ENCODE measurements at places on chromosomes 2 and 18.

- DNase-seq: no peak
These were observed 26.1 kb upstream of the LMAN1 start for GRCh38 chr18:59385191-59385590.

GRCh38 chr2:219581346-219581745 lies 9.2 kb downstream of the INHA start:
- DNase-seq: no peak

DNA sequence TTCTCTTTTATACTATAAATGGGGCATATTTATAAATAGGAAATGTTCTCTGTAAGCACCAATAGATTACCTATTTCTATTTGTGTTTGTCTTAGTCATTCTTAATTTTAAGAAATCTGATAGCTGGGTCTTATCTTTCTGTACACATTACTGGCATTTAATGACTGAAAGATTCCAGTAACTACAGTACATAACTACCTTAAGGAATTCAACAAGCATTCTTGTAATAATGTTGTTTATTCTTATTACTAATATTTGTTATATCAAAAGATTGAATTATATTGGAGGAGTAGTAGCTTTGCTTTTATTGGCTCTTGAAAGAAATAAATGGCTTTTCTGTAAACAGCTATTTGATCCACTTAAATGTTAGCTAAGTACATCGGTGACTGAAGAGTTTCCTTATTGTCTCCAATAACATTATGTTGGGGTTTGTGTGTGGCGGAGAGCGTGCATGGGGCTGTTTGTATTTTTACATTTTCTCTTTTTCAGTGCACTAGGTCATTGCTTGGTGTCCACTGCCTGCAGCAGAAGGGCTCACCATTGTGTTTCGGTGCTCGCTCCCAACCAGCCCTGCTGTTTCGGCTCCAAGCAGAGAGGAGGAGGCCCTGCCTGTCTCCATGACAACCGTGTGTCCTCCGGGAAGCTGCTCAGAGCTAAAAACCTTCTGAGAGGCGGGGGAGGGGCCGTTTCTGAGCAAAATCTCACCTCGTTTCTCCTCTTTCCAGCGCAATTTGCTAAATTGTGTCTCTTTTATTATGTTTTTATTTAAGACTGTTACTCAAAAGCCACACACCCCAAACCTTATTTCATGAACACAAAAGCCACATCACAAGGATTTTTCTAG lies 112.5 kb upstream of the SLC38A11 start:
- no peak for DNase-seq

- no peak for DNase-seq
These were observed 60.5 kb downstream of the G6PC2 start for GRCh38 chr2:168961450-168962229.

GRCh38 chr2:231181860-231182512 lies 16.4 kb upstream of the ARMC9 start:
- DNase-seq: no peak

- no peak for DNase-seq
These were observed 81.1 kb downstream of the DYNAP start for GRCh38 chr18:54672109-54672508.
